ENCODE measurements at places on chromosomes 4 and X.

DNA sequence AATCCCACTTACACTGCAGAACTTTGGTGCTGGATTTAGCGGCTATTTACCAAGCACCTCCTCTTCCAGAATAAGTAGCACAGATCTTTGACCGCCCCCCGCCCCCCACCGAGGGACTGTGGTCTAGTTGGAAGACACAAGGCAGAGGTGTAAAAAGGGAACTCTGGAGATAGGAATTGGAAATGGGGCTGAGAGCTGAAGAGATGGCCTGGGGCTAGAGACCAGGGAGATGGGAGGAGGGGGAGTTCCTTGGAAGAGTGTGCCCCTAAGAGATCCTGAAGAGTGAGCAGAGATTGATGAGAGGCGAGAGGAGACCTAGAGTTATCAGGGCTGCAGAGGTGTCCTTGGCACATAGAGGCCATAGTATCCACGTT is 55.3 kb downstream of the TBL1X start:
- DNase-seq: no peak

GRCh38 chr4:177937041-177937440 is 494.8 kb upstream of the AGA start:
- DNase-seq: no peak

GRCh38 chr4:4506961-4507360 is 34.9 kb downstream of the STX18 start:
- no peak for DNase-seq

GRCh38 chr4:7120341-7120740 is 52.5 kb upstream of the GRPEL1 start:
- no peak for DNase-seq

DNA sequence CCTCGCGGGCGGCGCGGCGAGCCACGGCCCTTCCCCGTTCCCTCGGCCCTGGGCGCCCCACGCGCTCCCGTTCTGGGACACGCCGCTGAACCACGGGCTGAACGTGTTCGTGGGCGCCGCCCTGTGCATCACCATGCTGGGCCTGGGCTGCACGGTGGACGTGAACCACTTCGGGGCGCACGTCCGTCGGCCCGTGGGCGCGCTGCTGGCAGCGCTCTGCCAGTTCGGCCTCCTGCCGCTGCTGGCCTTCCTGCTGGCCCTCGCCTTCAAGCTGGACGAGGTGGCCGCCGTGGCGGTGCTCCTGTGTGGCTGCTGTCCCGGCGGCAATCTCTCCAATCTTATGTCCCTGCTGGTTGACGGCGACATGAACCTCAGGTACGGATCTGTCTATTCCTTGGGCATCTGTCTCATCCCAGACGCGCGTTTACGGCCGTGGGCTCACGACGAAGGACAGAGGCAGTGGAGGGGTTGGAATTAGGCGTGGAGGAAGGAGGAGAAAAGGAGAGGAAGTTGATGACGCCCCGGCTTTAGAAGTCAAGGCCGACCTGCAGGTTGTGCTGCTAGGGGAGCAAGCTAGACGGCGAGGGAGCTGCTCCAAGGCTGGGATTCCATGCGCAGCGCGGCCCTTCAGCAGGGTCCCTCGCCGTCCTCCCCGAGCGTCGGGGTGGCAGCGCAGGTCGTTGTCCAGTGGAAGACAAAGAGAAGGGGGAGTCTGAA is 792 bp downstream of the SLC10A4 start:
- DNase-seq: no peak

DNA sequence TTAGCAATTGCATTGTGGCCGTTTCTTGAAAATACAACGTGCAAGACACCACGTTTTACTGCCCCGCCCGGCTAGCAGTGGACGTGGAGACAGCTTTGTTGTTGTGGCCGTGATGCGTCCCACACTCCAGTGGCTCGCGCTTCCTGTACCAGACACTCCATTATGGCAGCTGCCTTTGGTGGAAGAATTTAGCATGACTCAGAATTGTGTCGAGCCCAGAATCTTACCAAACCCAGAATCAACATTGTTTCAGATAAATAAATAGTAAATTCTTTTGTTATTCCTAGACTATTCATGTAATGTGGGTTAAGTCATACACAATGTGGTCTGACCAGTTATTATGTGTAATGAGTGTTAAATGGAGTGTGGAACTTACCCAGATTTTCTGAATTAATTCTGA is 25.3 kb upstream of the S100P start:
- no peak for DNase-seq

- DNase-seq: no peak
Measured at GRCh38 chr4:143184217-143184502, 557 bp upstream of the USP38 start.

- DNase-seq: peak; percentile 34
Measured at GRCh38 chrX:109959356-109959871, 43.5 kb upstream of the TMEM164 start.

DNA sequence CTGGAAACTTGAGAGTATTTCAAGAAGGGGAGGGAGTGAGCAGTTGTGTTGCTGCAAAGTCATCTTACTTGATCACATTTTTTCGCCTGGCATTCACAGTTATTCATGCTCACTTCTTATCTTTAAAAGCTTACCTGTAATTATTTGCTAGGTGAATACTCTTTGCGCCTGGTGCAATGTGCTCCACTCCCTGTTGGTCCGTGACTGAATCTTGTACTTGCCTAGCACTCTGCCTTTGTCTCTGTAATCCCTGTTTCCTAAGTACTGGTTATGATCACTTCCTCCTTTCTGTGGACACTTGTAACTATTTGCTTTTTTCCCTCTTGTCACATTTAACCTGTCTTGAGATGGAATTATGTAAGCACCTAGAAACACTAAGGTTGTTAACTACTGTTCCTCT is 5.8 kb downstream of the BMP2K start:
- no peak for DNase-seq

DNA sequence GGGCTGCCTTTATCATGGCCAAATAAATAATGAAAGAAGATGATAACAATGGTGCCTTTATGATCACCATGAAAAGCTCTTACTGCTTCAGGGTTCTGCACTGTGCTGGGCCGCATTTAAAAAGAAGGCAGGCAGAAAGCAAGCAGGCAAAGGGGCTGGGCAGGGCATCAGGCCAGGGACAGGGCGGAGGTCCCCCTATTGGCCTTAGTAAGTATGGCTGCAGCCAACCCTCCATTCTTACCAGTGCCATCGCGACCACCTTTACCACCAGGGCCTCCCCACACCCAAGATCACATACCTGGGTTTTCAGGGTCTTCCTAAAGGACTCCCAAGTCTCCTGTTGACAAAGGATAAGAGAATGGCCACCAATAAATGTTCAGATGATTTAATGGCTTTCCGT is 38.9 kb downstream of the CNGA2 start:
- no peak for DNase-seq

- DNase-seq: no peak
Measured at GRCh38 chr4:31620476-31620875, 900.3 kb downstream of the PCDH7 start.

- DNase-seq: no peak
Measured at GRCh38 chr4:118012142-118012541, 22.1 kb upstream of the NDST3 start.

GRCh38 chr4:165667969-165668368 is 205.1 kb upstream of the TLL1 start:
- no peak for DNase-seq

- DNase-seq: no peak
Measured at GRCh38 chr4:113998531-113998930, 19.1 kb upstream of the ARSJ start.

DNA sequence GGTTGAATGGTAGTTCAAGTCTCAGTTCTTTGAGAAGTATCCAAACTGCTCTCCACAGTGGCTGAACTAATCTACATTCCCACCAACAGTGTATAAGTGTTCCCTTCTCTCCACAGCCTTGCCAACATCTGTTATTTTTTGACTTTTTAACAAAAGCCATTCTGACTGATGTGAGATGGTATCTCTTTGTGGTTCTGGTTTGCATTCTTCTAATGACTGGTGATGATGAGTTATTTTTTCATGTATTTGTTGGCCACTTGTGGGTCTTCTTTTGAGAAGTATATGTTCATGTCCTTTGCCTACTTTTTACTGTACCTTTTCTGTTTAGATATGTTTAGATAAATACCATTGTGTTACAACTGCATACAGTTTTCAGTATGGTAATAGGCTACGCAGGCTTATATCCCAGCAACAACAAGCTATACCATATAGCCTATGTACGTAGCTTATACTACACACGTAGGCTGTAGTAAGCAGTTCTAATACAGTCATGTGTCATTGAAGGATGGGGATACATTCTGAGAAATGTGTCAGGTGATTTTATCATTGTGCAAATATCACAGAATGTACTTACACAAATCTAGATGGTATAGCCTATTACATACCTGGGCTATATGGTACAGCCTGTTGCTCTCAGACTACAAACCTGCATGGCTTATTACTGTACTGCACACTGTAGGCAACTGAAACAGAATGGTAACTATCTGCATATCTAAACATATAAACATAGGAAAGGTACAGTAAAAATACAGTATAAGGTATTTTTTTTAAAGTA is 28.1 kb downstream of the KLHL8 start:
- DNase-seq: no peak

DNA sequence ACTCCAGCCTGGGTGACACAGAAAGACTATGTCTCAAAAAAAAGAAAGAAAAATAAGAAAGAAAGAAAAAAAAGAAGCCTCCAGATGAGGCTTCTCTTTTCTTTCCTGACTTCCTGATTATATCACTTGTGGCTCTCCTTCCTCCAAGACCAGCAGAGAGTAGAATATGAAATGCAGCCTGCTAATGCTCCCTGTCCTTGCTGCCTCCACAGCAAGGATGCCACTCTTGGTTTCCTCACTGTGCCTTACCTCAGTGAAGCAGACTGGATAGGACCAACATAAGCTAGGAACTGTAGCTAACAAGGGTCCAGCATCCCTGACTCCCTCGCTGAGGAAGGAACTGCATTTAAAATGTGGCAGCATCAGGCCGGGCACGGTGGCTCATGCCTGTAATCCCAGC is 11.7 kb downstream of the SLC25A43 start:
- DNase-seq: no peak

DNA sequence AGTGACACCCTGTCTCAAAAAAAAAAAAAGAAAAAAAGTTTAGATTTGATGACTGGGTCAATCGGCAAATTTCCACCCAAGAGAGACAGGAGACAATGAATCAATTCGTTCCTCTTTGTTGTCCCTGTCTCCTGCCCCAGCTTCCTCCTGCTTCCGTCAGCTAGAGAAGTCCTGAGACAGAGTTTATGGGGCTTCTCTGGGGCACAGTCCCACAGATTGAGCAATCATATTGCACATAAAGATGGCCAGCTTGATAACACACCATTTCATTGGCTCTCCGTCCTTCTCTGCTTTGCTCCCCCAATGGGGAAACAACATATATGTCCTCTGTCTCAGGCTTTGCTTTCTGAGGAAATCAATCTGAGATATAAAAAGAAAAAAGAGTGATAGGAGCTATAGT is 78.4 kb upstream of the FUNDC1 start:
- no peak for DNase-seq

- DNase-seq: no peak
Measured at GRCh38 chr4:2063557-2064275, 4.6 kb downstream of the NAT8L start.

DNA sequence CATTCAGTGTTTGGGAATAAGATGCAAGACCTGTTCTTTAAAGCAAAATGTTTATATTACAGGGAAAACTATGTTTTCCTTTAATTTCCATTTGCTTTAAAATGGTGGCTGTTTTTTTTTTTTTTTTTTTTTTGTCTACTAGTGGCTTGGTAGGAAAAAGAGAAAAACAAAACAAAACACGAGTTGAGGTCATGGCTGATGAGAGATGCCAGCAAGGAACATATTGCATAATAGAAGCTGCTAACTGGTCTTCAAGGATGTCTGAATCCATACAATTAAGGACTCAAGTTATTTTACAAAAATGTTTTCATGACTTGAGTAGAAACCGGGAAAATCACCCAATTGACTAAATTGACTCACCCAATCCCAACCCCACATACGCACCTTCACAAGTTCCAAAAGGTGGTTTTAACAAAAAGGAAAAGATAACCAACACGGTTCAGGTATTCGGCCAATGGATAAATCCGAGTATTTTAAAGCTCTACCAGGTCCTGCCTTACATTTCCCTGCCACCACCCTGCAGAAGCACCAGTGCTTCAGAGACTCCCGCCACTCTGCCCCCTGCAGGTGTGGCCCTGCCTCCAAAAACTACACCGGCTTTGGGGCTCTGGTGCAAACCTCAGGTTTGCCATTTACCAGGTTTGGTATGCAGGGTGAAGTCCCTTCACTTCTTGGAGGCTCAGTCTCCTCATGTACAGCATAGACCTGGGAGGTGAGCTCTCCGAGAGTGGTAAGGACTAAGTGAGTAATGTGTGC is 27.1 kb downstream of the PIR start:
- DNase-seq: no peak

GRCh38 chr4:107034091-107034995 is 1.8 kb downstream of the DKK2 start:
- no peak for DNase-seq

- no peak for DNase-seq
Measured at GRCh38 chr4:112329672-112330375, 32.7 kb downstream of the ALPK1 start.

DNA sequence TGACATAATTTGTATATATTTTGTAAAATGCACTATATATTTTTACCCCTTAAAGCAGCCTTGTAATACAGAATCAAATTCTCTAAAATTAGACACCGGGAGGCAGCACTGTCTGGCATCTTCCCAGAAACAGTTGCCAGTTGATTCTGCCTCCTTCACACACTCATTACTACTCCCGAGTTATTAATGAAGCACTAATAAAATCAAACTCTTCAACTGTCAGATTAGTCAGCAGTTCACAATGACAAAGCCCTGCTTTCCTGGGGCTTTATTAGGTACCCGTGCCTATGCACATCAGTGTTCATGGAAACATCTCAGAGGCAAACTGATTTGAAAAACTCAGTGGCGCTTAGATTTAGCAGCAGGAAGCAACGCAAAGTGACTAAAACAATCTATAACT is 103.5 kb upstream of the VEGFC start:
- DNase-seq: no peak

- no peak for DNase-seq
Measured at GRCh38 chr4:73139991-73140390, 70.5 kb upstream of the COX18 start.

GRCh38 chr4:106238820-106239420 is 77.1 kb downstream of the TBCK start:
- peak; percentile 5 for DNase-seq

- no peak for DNase-seq
Measured at GRCh38 chr4:108596344-108596743, 24.0 kb upstream of the RPL34 start.

GRCh38 chr4:91373546-91373945 is 930.2 kb upstream of the GRID2 start:
- DNase-seq: no peak

DNA sequence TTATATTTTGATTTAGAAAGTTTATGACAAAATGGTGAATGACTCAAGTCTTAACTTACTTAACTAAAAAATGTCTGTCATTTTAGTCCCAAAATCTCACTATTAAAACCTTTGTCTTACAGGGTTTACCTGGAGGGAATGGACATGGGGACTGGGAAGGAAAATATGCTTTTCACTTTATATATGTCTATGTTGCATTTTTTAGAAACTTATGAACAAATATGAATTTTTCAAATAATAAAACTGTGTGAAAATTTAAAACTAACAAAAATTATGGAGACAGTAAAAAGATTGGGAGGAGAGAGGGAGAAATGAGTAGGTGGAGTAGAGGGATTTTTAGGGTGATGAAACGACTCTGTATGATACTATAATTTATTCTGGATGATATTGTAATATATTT is 6.2 kb downstream of the MGARP start:
- no peak for DNase-seq
